ENCODE measurements at places on chromosomes 5 and 9. TPM values are rescaled to one million over a fixed set of nuclear protein-coding genes. Genes with fewer than 3 reads are reported as not detected.

DNA sequence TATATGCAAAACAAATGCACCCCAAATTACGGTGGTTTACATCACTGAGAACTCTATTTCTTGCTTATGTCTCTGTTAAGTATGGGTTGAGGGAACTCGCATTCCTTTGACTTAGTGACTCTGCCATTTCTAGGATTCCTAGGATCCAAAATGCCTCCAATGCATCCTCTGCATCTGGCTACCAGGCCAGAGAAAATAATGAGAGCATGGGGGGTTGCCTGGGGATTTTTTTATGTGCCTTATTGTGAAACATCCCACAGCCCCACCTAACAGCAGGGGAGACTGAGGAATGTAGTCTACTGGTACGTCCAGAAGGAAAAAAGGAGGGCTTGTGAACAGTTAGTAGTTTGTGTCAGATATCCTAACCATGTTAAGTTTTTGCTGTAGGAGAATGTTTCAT is 466.0 kb upstream of the ARRDC3 start:
- no peak for DNase-seq

DNA sequence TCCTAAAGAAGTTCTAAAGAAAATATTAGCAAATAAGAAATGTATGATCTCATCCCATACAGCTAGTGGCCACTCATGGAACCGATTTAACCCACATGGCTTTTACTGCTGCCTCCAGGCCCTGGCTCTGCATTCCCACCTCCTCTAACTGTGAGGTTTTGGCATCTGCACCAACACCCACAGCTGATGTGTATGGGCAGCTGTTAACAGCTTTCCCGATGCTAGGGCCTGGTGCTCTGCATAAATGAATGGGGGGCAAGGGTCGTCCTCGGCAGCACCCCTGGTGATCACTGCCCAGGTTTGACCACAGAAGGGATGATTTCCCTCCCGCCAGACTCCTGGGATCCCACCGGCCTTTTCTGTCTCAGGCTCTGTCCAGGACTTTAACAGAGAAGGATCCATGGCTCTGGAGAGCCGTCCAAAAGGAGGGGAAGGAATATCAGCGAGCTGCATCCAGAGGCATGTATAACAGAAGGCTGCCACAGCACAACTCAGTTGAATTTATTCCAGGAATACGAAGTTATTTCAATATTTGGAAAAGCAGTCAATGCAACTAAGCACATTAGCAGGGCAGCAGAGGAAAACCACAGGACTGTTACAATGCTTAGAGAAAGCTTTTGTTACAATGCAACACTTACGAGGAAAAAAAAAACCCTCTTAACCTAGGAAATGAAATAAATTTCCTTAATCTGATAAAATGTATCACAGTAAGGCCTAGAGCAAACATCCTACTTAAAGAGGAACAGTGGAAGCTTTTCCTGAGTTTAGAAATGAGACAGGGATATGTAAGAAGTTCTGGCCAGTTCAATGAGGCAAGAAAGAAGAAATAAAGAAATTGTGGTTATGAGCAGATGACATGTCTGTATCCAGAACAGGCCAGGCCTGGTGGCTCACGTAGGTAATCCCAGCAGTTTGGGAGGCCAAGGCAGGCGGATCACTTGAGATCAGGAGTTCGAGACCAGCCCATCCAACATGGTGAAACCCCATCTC is 63.1 kb downstream of the NACC2 start:
- DNase-seq, result peak; percentile 63

DNA sequence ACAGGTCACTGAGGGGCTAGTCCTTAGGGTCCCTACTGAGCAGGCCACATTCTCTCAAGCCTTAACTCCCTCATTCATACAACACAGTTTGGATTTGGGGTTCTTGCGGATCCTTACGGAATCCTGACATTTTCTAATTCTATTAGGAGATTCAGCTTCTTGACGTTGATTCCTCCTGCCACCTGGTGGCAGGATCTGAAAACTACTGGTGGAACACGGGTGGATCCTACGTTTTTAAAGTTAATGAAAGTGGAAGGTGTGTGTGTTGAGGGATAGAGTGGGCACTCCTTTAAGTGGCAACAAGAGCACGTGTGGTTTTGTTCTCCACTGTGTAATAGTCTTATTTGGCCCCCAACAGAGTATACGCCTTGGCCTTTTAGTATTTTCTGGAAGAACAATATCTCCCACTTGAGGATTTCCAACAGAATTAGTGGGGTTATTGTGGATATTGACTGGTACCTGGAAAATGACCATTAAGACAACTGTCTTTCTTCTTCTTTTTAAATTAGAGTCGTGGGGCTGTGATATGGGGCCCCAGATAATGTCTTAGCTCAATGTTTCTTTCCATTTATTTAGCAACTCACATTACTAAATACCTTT is 25.2 kb downstream of the SLC28A3 start:
- peak; percentile 66 for DNase-seq

GRCh38 chr9:6553866-6554265 is 91.7 kb downstream of the GLDC start:
- no peak for DNase-seq

GRCh38 chr5:124650147-124650561 is 96.3 kb downstream of the ZNF608 start:
- peak; percentile 70 for DNase-seq

DNA sequence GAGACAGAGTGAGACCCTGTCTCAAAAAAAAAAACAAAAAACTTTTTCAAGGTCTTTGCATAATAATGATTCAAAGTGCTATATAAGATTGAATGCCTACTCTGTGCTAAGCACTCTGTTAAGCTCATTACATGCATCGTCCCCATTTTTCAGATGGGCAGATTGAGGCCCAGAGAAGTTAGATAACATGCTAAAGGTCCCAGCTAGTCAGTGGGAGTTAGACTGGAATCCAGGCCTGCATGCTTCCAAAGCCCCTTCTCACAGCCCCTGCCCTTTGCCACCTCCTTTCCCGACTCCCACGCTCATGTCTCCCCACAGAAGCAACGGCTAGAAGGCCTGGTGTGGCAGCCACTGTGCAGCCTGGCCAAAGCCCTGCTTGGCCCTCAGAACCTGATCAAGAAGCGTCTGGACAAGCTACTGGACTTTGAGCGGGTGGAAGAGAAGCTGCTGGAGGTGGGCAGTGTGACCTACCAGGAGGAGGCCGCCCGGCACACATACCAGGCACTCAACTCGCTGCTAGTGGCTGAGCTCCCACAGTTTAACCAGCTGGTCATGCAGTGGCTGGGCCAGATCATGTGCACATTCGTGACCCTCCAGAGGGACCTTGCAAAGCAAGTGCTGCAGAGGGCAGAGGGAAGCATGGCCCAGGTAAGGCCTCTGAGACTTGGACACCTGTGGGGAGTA is 40.3 kb downstream of the ARHGEF37 start:
- no peak for DNase-seq

DNA sequence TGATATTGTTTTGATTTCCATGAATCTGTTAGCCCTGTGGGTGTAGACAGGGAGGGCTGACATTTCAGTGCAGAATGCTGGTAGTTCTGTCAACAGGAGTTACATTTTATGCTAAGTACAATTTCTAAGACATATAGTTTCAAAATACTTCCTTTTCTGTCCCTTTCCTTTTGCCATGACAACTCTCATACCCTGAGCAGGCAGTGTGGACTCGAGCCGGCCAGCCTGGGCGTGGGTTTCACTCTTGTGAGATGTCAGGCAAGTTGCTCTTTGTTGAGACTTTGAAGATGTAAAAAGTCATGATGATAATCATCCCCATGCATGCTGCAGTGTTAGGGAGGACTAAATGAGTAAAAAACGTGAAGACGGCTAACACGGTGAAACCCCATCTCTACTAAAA is 197.9 kb downstream of the CFAP90 start:
- DNase-seq, result no peak

- no peak for DNase-seq
Measured at GRCh38 chr5:72790186-72790585, 26.3 kb upstream of the TNPO1 start.

DNA sequence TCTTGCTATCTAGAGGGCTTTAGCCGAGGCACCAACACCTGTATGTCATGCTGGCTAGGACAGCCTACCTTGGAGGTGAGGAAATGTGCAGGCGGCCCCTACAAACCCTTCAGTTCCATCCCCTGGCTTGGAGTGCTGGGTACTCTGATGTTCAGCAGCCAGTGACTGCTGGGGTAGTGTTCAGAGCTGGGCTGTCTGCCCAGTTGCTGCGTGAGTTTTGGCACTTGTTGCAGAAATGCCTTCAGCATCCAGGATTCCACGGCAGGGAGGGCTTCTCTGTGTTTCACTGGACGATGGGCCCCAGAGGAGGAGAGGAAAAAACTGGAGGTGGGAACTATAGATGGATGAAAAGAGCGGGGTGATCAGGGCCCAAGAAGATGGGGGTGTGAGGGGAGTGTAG is 10.4 kb downstream of the SWI5 start:
- DNase-seq, result peak; percentile 32

GRCh38 chr5:35056686-35057085 is 8.9 kb upstream of the AGXT2 start:
- DNase-seq, result no peak

DNA sequence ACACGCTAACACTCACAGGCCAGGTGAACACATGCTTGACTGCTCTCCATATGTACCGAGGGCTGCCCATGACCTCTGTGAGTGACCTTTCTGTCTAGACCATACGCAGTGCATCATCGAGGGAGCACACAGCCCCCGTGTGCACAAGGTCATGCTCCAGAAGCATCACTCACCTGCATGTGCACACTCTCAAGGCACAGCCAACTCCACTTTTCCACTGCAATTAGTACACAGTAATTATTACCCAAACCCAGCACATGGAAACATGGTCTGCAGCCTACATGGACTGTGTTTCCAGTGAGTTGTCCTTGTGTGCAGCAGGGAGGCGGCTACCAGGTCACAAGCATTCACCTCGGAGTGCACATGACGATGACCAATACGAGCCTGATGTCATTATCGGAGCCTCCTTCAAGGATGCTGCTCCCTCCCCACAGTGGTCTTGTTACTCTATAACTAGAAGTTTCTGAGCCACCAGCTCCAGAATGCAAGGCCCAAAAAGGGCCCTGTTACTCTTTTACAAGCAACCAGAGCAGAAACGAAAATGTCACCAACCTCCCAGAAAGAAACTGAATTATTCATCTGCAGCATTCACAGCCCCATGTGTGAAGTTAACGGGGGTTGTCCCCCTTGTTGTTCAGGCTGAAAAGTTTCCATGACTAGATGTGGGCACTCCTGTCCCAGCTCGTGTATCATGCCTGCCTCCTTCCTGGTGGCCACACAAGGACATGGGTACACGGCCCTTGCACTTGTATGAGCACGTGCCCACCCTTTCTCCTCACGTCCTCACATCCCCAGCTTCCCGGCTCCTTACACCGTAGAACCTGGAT is 31.2 kb downstream of the SEMA4D start:
- DNase-seq, result no peak

Gene COL5A1
- 129 TPM for total RNA-seq

Gene NR5A1
- not detected for total RNA-seq

Gene ACOT12
- total RNA-seq, result not detected

Gene PTPDC1
- 15.7 TPM for total RNA-seq

Measured in myocyte (in vitro differentiated cells).